GOT3 (cell line): ENCODE measurements at places on chromosomes 2 and 18.

DNA sequence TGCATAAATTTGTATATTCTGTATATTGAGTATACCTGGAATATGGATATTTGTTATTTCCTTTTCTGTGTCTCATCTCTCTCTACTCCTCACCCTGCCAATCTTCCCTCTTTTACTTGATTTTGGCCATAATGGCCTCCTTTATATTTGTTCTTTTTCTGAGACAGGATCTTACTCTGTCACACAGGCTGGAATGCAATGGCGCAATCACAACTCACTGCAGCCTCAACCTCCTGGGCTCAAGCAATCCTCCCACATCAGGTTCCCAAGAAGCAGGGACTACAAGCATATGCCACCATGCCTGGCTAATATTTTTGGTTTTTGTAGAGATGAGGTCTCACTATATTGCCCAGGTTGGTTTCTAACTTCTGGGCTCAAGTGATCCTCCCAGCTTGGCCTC, 30.5 kb downstream of the PREPL start:
- DNase-seq: no peak

- DNase-seq: no peak
Measured at GRCh38 chr18:22609642-22610041, 191.9 kb upstream of the CTAGE1 start.

DNA sequence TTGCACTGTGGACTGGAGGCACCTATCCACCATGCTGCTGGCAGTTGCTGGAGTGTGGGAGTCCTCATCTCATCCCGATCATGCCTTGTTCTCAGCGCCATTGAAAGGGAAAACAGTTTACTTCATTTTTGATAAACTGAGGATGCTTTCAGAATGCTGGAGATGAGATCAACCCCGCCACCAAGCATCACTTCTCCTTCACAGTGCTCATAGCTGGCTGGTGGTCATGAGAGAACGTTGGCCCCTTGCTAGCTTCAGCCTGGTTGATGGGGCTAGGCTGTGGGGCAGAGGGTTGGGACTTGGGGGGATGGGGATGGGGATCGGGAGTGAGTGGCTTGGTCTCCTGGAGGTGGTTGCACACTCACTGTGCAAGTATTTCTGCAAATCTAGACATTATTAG, 30.1 kb downstream of the SOX11 start:
- no peak for DNase-seq

DNA sequence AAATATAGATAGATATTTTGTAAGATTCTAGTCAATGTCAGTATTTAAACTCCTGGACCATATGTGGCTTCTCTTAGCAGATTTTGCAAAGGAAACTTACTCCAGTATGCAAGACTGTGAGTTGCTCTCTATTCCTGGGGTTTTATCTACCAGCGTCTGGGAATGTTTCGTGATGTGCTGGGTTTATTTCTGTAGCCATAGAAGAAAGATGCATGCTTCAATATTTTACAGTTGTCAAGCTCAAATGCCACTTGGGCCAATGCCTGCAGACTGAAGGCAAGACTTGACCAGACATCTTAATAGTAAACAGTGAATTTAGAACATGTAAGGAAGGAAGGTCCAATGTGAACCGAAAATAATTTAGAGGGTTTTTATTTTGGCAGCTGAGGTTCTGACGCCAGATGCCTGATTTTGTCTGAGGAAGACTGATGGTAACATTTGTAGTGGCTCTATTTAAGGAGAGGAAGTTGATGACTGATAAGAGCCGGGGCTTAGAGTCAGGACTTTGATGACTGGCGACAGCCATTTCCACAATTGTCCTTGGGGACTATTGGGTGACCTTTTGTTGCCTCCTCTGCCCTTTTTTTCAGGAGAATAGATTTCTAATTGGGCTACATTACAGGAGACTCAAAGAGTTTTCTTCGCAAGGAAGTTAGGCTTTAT, 154.3 kb downstream of the RAPGEF4 start:
- no peak for DNase-seq

GRCh38 chr2:30293303-30293921, 62.1 kb downstream of the LBH start:
- DNase-seq: no peak

- DNase-seq: no peak
Measured at GRCh38 chr2:54801352-54801751, 77.9 kb downstream of the EML6 start.

GRCh38 chr18:45384962-45385315, 230.3 kb upstream of the SLC14A2 start:
- DNase-seq: no peak

GRCh38 chr2:120453635-120453998, 107.7 kb downstream of the INHBB start:
- DNase-seq: no peak

DNA sequence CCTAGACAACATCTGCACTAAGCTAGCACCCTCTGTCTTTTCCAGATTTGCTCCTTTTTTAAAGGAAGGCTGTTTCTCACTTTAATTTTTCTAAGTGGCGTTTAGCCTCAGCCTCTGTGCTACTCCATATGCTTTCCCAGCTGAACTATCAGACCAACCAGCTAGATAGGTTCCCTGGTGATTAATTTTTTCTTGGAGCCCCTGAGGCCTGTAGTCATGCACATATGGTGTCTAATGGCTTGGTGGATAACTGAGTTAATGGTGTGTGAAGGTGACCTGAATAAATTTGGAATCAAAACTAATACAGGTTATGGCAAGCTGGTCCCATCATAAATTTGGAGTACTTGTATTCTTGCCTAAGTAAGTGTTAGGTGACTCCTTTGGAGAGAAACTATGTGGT, 135.5 kb downstream of the MGAT5 start:
- no peak for DNase-seq
